ENCODE measurements at places on chromosomes 7 and 10.

- DNase-seq, result no peak
Observed at GRCh38 chr10:35012781-35013180, 77.4 kb downstream of the CUL2 start.

DNA sequence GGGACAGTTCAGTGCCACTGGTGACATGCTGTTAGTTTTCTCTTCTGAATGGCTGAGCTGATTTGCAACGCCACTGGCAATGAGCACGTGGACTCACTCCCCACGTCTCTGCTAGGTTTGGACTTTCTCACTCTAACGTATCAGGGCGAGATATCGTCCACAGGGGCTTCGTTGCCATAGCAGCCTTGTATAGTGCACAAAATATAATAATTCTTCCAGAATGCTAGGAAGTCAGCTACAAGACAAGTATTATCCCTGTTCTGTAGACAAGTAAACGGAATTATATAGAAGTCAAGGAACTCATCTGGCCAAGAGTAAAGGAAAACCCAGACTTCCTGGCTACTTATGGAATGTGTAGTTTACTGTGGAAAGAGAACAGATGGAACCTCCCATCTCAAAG is 226.8 kb downstream of the ARHGAP21 start:
- no peak for DNase-seq

GRCh38 chr10:30188101-30188500 is 128.7 kb upstream of the JCAD start:
- no peak for DNase-seq

- DNase-seq, result no peak
Observed at GRCh38 chr10:20474064-20474463, 423.0 kb downstream of the NEBL start.
